ENCODE measurements at places on chromosomes 6 and 20.
A peak's percentile ranks its signal among the peaks of the same experiment; 100 is the strongest.

DNA sequence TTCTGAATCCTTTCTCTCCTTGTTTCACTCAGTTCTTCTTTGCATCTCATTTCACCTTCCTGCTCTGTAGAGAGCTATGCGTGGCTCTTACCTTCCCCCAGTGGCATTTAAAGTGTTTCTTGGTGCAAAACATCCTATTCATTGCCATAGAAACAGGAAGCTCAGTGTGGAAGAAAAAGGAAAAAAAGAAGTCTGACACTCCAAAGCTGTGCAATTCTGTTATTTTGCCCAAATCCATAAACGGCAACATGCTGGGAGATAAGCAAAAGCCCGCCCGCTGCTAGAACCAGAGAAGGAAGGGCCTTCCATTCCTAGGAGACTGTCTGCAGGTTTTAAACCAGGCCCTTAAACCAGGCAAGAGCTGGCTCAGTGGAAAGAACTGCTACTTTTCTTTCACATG lies 247.1 kb downstream of the HIVEP2 start:
- DNase-seq, result no peak

DNA sequence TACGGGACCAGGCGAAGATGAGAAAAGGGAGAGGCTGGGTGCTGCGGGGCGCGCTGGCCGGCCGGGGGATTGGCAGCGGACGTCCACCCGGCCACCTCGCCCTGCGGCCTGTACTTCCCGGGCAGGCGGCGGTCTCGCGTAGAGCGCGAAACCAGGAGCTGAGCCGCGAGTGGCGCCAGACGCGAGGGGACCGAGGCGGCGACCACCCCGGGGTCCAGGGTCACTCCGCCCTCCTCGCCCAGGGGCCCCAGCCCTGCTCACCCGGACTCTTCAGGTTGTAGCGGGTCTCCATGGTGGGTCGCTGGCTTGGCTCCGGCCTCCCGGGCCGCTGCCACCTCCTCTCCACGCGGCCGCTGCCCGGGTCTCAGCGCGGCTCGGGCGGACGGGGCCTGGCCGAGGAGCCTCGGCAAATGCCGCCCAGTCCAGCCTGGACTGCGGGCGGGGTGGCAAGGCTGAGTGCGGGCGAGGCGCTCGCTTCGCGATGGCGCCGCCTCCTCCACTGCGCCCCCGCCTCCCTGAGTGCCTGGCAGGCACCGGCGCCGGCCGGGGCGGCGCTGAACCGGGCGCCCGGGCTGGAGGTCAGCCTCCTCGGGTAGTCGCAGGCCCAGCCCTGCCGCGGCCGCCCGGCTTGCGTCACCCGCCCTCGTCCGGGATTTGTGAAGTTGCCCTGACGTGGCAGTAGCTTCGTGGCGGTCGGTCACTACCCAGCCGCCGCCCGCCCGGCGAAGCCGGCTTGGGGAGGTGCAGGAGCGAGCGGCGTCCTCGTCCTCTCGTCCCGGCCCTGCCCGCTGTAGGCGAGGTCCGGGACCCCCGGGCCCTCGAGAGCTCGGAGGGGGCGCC lies at the start of gene UBE2J1:
Gene UBE2J1 (minus strand): TSS at position 445 of the 840 bp plus-strand sequence. CDS start 153 bp downstream, at position 292.
- DNase-seq, result peak; percentile 63

- DNase-seq, result no peak
These were observed 400.3 kb upstream of the SASH1 start for GRCh38 chr6:147942363-147942762.

GRCh38 chr20:23541330-23541729 lies 27.0 kb downstream of the CST9L start:
- no peak for DNase-seq

- DNase-seq, result no peak
These were observed 8.3 kb upstream of the NPEPL1 start for GRCh38 chr20:58684291-58684690.
